ENCODE measurements at places on chromosomes 11 and 22. TPM values are rescaled to one million over a fixed set of nuclear protein-coding genes. Genes with fewer than 3 reads are reported as not detected.

- DNase-seq, result no peak
- peak overlapping the region; percentile 95 for H3K27ac ChIP-seq
- H3K27me3 ChIP-seq, result no peaks in the 10 kb centered on the region
These were observed 34.0 kb downstream of the AMBRA1 start for GRCh38 chr11:46559815-46560214.

The HORMAD2 gene
- not detected for total RNA-seq

The SH3BP1 gene
- total RNA-seq, result 229 TPM

DNA sequence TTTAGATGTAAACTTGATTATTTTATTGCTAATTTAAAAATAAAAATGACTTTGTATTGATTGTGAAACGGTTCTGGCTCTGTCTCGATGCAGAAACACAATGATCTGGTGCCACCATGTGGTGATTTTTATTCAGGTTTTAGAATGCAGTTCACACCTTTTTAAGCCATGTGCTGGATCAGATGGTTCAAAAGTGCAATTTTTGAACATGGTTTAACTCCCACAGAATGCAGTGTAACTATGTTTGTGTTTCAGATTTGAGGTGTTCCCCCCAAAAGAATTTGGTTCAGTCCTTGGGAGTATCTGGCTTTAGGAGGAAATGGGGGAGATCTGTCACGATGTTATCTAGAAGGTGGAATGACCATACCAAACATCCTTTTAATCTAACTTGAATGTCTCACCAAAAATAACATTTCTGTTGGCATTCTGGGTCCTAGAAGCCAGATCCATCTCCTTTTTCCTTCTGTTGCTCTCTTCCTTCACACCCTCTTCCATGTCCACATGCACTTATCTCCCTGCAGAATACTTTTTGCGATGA lies 7.9 kb downstream of the MRPL16 start:
- H3K4me3 ChIP-seq, result no peak overlapping the region
- H3K36me3 ChIP-seq, result peaks cover 13% of the 10 kb centered on the region
- H3K27me3 ChIP-seq, result no peaks in the 10 kb centered on the region

The SGSM1 gene
- total RNA-seq, result 0.75 TPM

DNA sequence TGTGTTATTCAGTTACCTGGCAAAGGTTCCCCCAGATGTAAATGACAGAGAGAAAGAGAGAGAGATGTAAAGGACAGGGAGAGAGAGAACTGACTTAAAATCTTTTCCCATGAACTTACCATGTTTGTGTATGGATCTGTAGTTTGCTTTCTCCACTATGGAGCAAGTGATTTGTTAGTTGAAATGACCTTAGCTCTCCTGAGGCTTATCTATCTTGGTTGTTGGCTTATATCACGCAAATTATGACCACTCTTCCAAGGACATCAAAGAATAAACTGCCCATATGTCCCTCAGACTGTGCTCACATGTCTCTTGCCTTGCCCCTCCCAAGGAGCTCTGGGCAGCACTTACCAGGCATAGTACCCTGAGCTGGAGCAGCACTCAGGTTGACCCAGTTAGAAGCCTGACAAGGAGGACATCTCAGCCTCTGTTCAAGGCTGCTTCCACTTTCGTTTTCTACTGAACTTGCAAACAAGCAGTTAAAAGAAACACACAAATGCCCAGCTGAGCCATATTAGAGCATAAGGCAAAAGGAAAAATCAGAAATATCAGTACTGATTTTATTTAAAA lies 95.3 kb upstream of the RCN1 start:
- H3K4me3 ChIP-seq, result peak overlapping the region; percentile 78
- H3K27me3 ChIP-seq, result peaks cover 7% of the 10 kb centered on the region
- H3K27ac ChIP-seq, result peak overlapping the region; percentile 86
- H3K4me1 ChIP-seq, result peaks cover 19% of the 10 kb centered on the region
- no peaks in the 10 kb centered on the region for H3K36me3 ChIP-seq

DNA sequence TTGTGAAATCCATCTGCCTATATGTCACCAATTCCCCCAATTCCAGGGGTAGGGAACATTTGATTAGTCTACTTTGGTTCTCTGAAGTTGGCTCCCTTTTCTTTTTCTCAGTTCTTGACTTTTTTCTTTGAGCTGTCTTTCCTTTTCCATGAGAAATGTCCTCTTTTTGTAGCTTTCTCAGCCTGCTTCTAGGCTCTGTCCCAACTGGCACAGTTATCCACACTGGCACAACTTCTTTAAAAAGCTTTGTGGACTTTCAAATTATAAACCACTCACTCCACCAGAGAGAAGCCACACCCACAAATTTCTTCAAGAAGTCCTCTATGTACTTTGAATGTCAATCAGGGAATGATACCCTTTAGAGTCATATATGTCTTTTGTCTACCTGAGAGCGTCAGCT lies 100.5 kb downstream of the TTC17 start:
- no peaks in the 10 kb centered on the region for H3K4me1 ChIP-seq
- DNase-seq, result no peak
- no peak overlapping the region for H3K27ac ChIP-seq
- no peak overlapping the region for H3K4me3 ChIP-seq
- peaks cover 48% of the 10 kb centered on the region for H3K36me3 ChIP-seq

- H3K36me3 ChIP-seq, result no peaks in the 10 kb centered on the region
- H3K4me3 ChIP-seq, result no peak overlapping the region
- no peaks in the 10 kb centered on the region for H3K27me3 ChIP-seq
- no peak overlapping the region for H3K27ac ChIP-seq
These were observed 187.6 kb upstream of the PITPNB start for GRCh38 chr22:28106617-28107016.

DNA sequence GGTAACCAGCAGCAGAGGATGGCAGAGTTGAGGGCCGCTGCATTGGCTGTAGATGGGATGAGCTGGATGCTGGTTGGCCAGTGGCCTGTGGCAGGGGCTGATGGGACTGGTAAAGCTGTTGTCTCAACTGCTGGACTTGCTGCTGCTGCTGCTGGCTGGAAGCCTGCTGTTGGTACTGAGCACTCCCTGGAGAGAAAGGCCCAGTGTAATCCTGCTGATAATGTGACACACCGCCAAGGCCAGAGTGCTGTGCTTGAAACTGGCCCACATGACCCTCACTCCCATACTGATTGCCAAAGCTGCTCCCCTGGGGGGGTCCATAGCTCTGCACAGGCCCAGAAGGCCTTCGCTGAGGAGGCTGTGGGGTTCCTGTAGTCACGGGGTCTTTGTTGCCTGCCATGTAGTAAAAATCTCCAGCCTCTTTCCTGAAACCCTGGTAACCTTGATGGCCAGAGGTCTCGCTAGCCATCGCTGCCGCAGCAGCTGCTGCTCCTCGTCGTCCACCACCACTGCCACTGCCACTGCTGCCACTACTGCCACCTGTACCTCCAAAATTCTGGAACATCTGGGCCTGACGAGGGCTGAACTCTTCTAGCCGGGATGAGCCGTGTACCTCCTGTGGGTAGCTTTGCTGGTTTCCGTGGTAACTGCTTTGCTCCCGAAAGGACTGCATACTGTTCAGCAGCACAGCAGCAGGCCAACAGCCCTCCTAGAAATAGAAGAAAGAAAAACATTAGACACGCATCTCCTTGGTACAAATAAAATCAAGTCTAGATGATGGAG lies 55.6 kb downstream of the TCF20 start:
- H3K27ac ChIP-seq, result no peak overlapping the region
- H3K4me1 ChIP-seq, result peaks cover 34% of the 10 kb centered on the region
- H3K36me3 ChIP-seq, result peaks cover 9% of the 10 kb centered on the region
- no peaks in the 10 kb centered on the region for H3K27me3 ChIP-seq
- no peak for DNase-seq

The MYO18B gene
- total RNA-seq, result 0.43 TPM

DNA sequence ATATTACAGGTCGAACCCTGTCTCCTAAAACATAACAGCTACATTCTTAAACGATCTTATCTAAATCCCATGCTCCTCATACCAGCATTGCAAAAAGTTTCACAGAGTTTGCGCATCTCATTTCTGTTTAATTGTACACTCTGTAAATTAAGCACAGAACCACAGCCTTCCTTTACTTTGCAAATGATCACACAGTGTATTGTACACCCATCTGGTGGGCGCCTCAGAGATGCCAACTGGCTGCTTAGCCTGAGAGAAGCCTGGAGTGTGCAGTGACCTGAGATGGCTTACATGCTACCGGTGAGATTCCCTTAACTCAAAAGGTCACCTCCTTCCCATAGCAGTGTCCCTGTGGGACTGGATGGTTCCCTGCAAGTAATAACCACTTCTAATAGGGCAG lies 1077.3 kb downstream of the OPCML start:
- H3K27me3 ChIP-seq, result no peaks in the 10 kb centered on the region
- no peak overlapping the region for H3K27ac ChIP-seq
- H3K36me3 ChIP-seq, result no peaks in the 10 kb centered on the region
- no peak for DNase-seq

GRCh38 chr22:47124451-47124881 lies 362.0 kb downstream of the TBC1D22A start:
- peaks cover 8% of the 10 kb centered on the region for H3K4me1 ChIP-seq
- H3K27ac ChIP-seq, result no peak overlapping the region
- no peaks in the 10 kb centered on the region for H3K27me3 ChIP-seq

DNA sequence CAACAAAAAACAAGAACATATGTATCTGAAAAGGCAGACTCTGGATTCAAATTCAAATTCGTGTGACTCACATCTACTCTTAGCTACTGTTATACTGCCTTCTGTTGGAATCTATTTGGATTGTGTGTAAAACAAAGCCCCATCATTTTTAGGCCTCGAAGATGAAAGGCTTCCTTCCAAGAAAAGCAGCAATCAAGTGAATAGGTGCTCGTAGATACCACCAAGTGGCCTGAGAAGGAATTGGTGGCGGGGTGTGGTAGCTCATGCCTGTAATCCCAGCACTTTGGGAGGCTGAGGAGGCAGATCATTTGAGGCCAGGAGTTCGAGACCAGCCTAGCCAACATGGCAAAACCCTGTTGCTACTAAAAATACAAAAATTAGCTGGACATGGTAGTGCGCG lies 4.2 kb downstream of the GRAMD1B start:
- no peak for DNase-seq
- H3K4me1 ChIP-seq, result peaks cover 50% of the 10 kb centered on the region
- H3K27me3 ChIP-seq, result peaks cover 7% of the 10 kb centered on the region
- H3K27ac ChIP-seq, result no peak overlapping the region

The DDI1 gene
- total RNA-seq, result not detected

GRCh38 chr11:129484068-129484467 lies 108.4 kb downstream of the BARX2 start:
- H3K4me1 ChIP-seq, result no peaks in the 10 kb centered on the region
- peaks cover 23% of the 10 kb centered on the region for H3K27me3 ChIP-seq
- H3K4me3 ChIP-seq, result no peak overlapping the region
- no peak for DNase-seq
- H3K36me3 ChIP-seq, result no peaks in the 10 kb centered on the region

DNA sequence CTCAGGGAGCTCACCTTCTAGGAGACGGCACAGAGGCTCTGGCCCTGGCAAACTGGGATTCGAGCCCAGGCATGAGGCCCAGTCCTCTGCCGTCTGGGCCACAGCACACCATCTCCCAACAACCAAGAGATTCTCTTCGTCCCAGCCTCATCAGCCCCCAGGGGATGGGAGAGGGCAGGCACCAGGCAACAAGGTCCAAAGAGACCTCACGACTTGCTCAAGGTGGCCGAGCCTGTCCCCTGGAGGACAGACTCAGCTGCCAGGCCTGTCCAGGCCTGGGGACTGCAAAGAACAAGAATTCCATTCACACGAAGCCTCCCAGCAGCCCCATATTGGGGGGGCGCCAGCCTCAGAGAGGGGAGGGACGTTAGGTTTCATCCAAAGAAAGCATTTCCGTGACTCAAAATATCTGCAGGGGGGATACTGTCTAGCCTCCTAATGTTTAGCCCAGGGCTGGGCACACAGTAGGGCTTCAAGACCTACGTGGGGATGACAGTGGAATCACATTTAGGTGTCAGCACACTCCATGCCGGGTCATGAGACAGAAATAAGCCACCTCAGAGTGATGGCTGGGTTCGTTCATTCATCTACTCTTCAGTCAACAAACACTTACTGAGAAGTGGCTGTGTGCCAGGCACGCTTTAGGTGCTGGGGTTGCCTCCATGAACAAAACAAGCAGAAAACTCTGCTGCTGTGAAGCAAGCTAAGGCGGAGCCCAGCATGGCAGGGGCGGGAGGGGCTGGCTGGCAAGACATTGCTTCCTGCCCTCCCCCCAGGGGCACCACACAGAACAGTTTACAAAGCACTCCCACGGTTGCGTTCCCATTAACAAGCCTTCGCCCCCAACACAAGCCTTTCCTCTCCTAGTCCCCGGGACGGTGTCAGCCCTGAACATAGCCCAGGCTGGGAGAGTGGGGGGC lies 1.2 kb downstream of the CARNS1 start:
- no peak for DNase-seq
- H3K27me3 ChIP-seq, result no peaks in the 10 kb centered on the region
- peak overlapping the region; percentile 72 for H3K4me3 ChIP-seq
- H3K27ac ChIP-seq, result peak overlapping the region; percentile 39

- H3K4me3 ChIP-seq, result no peak overlapping the region
- no peaks in the 10 kb centered on the region for H3K4me1 ChIP-seq
These were observed 746.1 kb downstream of the LUZP2 start for GRCh38 chr11:25242928-25243327.
